ENCODE measurements at places on chromosomes 4 and X.

GRCh38 chr4:179399054-179399782 is 1957.0 kb upstream of the AGA start:
- DNase-seq: no peak

- no peak for DNase-seq
Observed at GRCh38 chr4:3291969-3292570, 751 bp upstream of the RGS12 start.

- DNase-seq: peak; percentile 12
Observed at GRCh38 chrX:74133156-74133796, 170.7 kb upstream of the ZCCHC13 start.

GRCh38 chrX:153931748-153932147 is 3.1 kb downstream of the NAA10 start:
- no peak for DNase-seq

DNA sequence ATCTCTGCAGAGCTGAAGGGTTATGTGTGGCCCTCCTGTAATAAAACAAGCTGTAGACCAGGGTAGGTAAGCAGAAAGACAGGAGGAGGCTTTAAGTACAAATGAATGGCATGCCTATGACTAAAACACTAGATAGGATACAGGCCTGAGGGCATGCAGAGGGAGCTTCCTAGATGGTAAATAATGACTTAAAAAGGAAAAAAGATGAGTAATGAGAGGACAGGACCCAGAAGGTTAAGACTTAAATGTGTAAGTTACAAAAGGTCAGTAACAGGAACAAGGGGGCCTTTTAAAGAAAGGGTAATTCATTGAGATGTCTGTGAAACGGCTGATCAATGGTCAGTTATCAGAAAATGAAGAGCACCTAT is 194.8 kb downstream of the SOWAHB start:
- no peak for DNase-seq

- no peak for DNase-seq
Observed at GRCh38 chrX:94942603-94943002, 1268.6 kb downstream of the FAM133A start.

GRCh38 chrX:22037225-22037624 is 5.1 kb downstream of the PHEX start:
- DNase-seq: no peak

DNA sequence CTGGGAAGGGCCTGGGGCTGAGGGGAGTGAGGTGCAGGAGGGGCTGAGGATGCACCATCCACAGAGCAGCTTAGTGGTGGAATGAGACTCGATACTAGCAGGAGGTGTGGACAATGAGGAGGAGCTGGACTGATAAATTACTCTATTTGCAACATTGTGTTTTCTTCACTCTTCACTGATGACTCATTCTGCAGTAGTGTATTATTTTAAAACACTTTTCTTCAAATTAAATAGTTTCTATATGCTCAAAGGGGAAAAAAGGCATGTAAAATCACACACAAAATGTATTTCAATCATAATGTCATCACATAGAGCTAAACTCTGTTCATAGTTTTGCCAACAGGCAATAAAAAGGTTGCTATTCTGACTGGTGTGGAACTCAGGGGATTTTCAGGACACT is 467.0 kb upstream of the CTSO start:
- no peak for DNase-seq

GRCh38 chr4:21876711-21877110 is 71.9 kb downstream of the KCNIP4 start:
- DNase-seq: no peak

- no peak for DNase-seq
Observed at GRCh38 chr4:137471461-137471860, 60.8 kb downstream of the PCDH18 start.

GRCh38 chr4:110869114-110869513 is 246.2 kb upstream of the PITX2 start:
- no peak for DNase-seq

DNA sequence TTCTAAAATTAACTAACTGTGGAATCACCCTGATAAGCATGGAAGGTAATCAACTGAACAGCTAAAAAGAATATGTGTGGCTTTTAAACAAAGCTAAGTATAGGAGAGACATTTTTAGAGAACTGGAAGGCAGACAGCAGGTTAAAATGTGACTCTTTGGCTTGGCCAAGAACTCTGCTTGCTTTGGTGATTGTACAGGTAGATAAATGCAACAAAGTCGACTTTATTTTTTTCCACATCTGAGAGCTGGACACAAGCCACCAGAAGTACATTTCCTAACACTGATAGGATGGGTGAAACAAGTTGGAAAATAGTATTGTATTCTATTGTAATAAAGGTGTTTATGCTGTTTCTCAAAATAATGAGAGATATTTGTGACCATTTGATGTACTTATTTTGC is 84.1 kb downstream of the RBMX2 start:
- DNase-seq: no peak

GRCh38 chrX:16804923-16805464 is 18.7 kb downstream of the TXLNG start:
- DNase-seq: no peak

GRCh38 chr4:152607178-152607577 is 71.3 kb upstream of the FBXW7 start:
- no peak for DNase-seq

GRCh38 chrX:40479777-40480318 is 100.9 kb upstream of the ATP6AP2 start:
- no peak for DNase-seq

- no peak for DNase-seq
Observed at GRCh38 chr4:142721187-142721586, 124.9 kb downstream of the INPP4B start.

DNA sequence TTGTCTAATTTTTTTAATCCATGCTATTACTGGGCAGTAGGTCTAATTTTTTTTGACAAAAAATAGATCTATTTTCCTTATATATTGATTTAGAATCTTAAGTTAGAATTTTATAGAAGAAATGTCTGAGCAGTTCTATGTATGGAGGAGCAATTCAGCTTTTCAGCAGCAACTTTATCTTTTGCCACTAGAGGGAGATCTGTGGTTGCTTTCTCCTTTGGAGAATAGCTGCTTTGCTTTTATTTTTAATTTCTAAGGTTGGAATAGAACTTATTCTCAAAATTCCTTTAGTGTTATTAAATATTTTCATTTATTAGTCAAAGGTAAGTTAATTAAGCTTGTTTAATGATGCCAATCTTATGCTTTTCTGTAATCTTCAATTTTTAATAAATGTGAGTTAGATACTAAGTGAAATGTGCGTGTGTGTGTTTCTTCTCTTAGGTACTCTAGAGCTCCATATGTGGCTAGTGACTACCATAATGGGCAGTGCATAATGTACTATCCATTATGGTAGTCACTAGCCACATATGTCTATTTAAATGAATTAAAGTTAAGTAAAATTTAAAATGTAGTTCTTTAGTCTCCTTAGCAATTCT is 29.3 kb downstream of the FAM199X start:
- peak; percentile 13 for DNase-seq

DNA sequence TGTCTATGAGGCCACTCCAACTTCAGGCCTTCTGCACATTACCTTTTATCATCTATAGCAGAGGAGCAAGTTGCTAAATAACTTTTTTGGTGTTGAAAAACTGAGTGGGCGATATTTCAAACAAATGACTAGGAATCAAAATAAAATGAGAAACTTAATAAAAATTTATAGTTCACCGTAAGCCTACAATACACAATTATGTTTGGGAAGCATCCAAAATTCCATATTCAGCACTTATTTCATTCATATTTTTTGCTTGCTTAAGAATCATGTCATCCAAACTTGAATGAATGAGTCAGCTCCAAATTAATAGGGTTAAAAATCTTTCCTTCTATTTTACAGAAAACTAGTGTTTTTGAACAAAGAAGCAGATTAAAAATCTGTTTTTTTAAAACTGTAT is 119.1 kb downstream of the SH3RF1 start:
- no peak for DNase-seq
